ENCODE measurements at places on chromosomes 4 and X.

DNA sequence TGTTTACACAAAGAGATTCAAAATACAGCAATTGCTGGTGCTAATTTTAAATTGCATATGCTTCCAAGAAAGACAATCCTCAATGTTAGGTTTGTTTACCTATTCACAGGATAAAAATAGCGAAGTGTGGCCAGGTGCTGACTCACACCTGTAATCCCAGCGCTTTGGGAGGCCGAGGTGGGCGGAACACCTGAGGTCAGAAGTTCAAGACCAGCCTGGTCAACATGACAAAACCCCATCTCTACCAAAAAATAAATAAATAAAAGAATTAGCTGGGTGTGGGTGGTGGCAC is 77.7 kb downstream of the OPHN1 start:
- no peak for DNase-seq

GRCh38 chr4:109332926-109333464 is 30.5 kb upstream of the COL25A1 start:
- DNase-seq, result peak; percentile 7

GRCh38 chr4:120724656-120725055 is 197.9 kb downstream of the PRDM5 start:
- DNase-seq, result no peak

GRCh38 chr4:154960476-154960875 is 179.4 kb downstream of the RBM46 start:
- no peak for DNase-seq

Measured in activated naive CD4-positive, alpha-beta T cell treated with Interleukin-2 at 50 U/mL for 16 hours (primary cell).